ENCODE measurements at places on chromosomes 11 and 22. TPM values are rescaled to one million over a fixed set of nuclear protein-coding genes. Genes with fewer than 3 reads are reported as not detected.

EFEMP2 gene
- total RNA-seq: 40.2 TPM

TRIM48 gene
- total RNA-seq: not detected

OR6M1 gene
- not detected for total RNA-seq

SHANK3 gene
- 43.8 TPM for total RNA-seq

MCAM gene
- 1,416 TPM for total RNA-seq

DEUP1 gene
- not detected for total RNA-seq

NCAM1 gene
- 1.6 TPM for total RNA-seq

BAIAP2L2 gene
- 0.33 TPM for total RNA-seq

Data from vein endothelial cell (primary cell).